SW480 (cell line): ENCODE measurements at places on chromosomes 7 and 10.

- peak; percentile 68 for DNase-seq
Observed at GRCh38 chr10:28393956-28394568, 91.2 kb upstream of the MPP7 start.

DNA sequence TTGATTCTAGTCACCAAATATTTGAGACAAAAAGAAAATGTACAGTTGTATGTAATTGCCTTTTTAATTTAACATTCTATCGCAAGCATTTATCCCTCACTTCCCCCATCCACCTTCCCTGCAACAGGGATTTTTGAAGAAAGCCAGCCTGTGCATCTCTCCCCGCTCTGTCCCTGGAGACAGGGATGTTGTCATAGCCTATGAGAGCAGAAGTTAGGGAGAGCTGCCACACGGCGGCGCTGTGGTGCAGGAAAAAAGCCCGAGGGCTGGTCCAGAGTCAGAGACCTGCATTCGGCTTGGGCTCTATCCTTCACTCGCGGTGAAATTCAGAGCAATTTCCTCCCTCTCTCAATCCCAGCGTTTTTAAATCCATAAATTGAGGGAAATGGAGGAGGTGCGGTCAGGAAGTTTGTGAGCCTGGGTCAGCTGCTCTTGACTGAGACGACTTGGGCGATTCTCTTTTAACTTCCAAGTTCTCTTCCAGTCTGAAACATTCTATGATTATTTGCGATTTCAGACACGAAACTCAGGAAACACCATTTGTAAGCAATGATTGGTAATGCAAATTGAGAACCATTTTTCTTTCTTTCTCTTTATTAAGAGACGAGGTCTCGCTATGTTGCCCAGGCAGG is 17.5 kb downstream of the HKDC1 start:
- DNase-seq = peak; percentile 57

- no peak for DNase-seq
Observed at GRCh38 chr7:138607216-138608126, 93.7 kb downstream of the SVOPL start.

DNA sequence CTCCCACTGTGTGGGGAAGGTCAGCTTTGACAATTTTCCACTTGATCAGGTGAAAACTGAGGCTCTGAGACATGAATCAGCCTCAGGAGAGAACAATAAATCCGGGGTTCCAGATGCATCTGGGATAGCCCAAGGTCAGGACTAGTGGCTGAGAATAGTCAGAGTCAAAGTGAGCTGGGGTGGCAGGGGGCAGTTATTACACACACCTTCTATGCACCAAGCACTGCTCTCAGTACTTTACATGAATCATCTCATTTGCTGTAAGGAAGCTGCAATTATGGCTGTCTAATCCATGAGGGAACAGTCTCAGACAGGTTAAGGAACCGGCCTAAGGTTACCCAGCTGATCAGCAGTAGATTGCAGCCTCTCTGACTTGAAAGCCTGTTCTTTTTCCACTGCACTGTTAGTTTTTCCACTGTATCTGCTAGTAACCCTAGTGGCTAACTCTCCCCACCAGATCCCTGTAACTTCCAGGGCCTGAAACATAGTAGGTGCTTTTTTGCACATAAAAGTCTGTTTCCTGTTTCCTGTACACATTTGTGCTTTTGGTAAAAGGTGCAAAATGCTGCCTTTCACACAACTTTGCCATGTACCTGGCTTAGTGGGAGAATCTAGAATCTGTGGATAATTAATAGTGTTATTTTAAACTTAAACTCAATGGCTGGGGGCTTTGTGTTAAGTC is 125.9 kb downstream of the EMX2 start:
- no peak for DNase-seq

DNA sequence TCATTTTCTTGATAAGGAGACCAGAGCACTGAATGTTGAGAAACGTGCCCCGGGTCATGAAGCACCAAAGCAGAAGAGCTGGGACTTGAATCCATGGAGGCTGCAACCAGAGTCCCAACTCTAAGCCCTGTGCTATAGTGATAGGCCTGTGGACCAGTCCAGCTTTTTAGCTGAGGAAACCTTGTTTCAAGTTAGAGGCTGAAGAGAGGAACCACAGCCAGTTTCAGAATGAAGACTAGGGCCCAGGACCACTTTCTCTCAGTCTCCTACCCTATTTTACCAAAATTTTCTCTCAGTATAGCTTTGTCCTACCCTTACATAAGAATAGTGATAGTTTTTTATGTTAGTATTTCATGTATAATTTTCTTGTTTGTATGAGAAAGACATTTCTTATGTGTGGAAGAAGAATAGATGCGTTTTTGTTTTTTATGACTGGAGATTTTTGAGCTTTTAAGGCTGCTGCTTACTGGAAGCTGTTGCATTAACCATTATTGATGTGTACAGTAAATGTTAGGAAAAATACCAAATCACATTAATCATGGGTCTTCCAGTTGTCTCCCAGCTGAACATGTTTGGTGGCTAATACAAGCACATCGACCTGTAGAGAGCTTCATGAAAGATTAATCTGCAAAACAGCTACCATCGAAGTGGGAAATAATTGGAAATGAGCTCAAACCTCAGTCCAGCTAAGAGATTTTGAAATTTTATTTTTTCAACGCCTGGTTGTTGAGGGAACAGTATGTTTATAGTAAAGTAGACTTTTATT is 45.0 kb upstream of the CSTF2T start:
- DNase-seq = no peak

DNA sequence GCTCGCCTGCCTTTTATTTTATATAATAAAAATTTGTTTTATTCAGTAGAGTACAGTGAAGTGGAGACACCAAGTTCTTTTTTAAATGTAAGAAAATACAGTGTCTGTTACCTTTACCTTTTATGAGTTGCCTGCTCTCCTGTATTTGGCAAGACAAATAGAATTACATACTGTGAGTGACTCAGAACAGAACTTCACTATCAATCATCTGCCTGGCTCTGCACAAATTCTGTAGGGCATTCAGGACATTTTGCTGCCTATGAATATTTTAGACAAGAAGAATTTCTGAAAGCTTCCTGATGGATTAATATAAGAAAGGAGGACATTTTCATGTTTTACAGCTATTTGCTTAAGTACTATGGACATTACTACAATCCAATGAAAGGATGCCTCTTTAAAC is 135.4 kb upstream of the PHF14 start:
- no peak for DNase-seq

DNA sequence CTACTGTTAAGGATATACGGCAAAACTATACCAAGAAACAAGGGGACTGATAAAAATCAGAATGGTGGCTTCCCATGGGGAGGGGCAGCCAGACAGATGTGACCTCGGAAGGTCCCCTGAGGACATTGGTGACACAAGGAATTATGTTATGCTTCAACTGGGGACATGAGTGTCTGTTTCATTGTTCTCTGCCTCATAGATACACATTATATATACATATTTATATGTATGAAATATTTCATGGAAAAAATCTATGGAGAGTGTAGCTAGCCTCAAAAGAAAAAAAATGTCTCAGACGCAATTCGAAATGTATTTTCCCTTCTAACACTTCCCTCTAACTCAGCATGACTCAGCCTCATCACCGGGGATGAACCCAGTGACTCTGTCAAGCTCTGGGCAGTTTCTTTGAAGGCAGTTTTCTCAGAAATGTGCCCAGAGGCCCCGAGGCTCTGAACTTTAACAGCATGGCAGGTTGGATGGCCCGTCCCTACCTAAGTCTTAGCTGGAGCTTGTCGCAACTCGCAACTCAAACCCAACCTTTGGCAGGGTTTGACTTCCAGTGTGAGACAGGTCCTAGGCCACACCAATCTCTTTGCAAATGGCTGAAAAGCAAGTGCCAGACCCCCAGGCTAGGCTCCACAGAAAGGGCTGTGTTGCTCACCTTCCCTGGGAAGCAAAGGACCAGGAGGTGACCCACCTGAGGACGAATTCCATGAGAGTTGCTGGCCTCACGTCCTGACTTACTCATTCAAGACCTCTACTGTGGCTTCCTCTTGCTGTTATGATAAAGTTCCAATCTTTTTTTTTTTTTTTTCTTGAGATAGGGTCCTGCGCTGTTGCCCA is 86.9 kb downstream of the CARD11 start:
- peak; percentile 31 for DNase-seq

- DNase-seq = peak; percentile 48
Observed at GRCh38 chr7:66847879-66848790, 72.9 kb upstream of the TMEM248 start.

- DNase-seq = peak; percentile 41
Observed at GRCh38 chr10:86795353-86795752, 38.9 kb downstream of the BMPR1A start.

GRCh38 chr10:72123616-72124015 is 35.3 kb upstream of the SPOCK2 start:
- no peak for DNase-seq

- no peak for DNase-seq
Observed at GRCh38 chr7:152866791-152867501, 107.4 kb downstream of the ACTR3B start.

GRCh38 chr10:45382591-45382990 is 8.6 kb downstream of the ALOX5 start:
- DNase-seq = no peak

- DNase-seq = no peak
Observed at GRCh38 chr7:157271315-157271990, 65.4 kb upstream of the DNAJB6 start.

GRCh38 chr7:102472126-102473041 is 6.3 kb downstream of the POLR2J start:
- no peak for DNase-seq

- no peak for DNase-seq
Observed at GRCh38 chr10:25804505-25804904, 129.5 kb upstream of the MYO3A start.
